ENCODE measurements at places on chromosomes 5 and 9.

- DNase-seq = no peak
Observed at GRCh38 chr5:174971210-174971609, 246.8 kb downstream of the MSX2 start.

GRCh38 chr5:169805937-169806700, 169.0 kb downstream of the DOCK2 start:
- DNase-seq = no peak

- DNase-seq = no peak
Observed at GRCh38 chr9:13267743-13268142, 11.7 kb downstream of the MPDZ start.

GRCh38 chr5:27388755-27389154, 350.4 kb upstream of the CDH9 start:
- no peak for DNase-seq

DNA sequence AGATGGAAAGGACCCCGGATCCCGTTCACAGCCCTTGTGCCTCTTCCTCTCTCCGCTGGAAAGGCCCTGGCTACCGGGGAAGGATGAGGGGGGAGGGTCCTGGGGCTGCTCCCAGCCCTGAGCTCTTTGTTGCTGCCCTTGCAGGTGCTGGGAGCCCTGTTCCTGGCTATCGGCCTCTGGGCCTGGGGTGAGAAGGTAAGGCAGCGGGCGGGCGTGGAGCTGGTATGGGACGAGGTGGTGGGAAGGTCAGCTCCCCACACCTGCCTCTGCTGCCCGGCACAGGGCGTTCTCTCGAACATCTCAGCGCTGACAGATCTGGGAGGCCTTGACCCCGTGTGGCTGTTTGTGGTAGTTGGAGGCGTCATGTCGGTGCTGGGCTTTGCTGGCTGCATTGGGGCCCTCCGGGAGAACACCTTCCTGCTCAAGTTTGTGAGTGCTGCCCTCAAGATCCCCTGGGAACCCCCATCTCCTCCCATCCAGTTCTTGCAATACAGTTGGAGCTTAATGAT, 4.2 kb downstream of the TSPAN17 start:
- no peak for DNase-seq

DNA sequence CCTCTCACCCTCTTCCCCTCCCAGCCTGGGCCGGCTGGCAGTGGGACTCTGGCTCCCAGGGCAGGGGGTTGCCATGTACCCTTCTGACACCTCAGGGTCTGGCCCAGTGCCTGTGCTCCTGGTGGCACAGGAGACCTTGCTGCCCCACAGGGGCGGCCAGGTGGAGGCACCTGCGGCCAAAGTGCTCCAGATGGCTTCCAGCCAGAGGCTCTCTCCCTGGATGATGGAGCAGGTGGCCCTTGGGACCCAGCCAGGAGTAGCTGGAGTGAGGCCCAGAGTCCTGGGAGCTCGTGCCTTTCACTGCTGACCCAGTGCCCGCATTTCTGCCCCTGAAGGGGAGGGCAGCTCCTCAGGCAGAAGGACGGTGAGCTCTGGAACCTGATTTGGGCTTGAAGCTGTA, 87.3 kb downstream of the NTNG2 start:
- DNase-seq = no peak

GRCh38 chr9:16925426-16925825, 55.0 kb upstream of the BNC2 start:
- DNase-seq = no peak

DNA sequence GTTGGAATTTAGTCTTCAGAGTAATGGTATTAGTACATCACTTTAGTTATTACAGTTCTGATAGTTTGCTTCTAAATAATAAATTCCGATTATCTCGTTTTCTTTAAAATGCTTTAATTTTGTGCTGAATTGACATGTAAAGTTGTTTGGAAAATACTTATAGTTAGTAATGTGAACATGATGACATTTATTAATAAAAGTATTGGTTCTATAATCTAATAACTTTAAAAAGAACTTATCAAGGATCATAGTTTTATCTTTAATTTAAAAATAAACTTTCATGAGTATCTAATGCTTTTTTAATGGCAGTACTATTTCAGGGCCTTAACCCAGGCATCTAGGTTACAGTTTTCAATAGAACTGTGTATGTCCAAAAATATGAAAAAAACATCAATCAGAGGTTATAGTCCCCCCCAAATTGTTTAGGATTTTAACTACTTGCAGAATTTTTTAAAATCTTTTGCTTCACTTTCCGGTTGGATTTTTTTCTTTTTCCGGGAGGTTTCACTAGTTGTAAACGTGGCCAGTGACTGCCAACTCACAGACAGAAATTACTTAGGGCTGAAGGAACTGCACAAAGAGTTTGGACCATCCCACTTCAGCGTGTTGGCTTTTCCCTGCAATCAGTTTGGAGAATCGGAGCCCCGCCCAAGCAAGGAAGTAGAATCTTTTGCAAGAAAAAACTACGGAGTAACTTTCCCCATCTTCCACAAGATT, 680 bp downstream of the GPX8 start:
- DNase-seq = peak; percentile 52

- peak; percentile 54 for DNase-seq
Observed at GRCh38 chr9:34125681-34126206, 754 bp downstream of the DCAF12 start.
